ENCODE measurements at places on chromosomes 13 and 19.

- no peak for DNase-seq
Measured at GRCh38 chr19:2194513-2195078, 30.9 kb downstream of the DOT1L start.

DNA sequence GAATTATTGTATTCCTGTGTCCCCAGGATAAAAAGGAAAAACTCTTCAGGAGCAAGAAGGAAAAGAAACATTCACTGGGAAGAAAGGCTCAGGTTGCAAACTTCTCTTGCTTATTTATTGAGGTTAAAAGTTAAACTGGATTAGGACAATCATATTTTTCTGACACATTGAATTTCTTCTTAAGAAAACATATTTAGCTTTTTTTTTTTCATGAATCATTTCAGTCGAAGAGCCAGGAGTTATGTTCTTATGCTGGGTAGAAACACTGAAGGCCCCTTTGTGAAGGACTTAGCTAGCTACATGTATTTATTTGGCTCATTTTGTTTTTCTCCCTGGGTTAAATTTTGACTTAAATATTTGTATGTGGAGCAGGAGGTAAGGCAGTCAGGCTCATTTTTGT, 434.0 kb downstream of the KLF5 start:
- DNase-seq: no peak

- no peak for DNase-seq
Measured at GRCh38 chr13:25928941-25929505, 122.8 kb downstream of the SHISA2 start.

DNA sequence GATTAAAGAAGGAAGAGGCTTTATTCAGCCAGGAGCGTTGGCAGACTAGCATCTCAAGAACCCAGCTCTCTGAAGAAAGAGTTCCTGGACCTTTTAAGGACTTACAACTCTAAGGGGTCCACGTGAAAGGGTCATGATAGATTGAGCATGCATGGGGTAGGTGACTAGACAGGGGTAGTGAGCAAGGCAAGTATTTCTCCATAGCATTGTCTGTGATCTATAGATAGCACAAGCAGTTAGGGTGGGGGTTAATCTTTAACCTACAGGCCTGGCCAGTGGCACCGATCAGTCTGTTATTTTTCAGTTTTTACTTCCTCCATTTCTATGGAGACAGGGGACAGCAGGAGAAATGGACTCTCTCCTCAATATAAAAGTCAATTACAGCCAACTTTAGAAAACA, 983.7 kb downstream of the SLITRK1 start:
- no peak for DNase-seq

- no peak for DNase-seq
Measured at GRCh38 chr13:102020611-102021216, 381.1 kb downstream of the FGF14 start.

GRCh38 chr13:56528040-56528790, 612.5 kb upstream of the PRR20A start:
- no peak for DNase-seq

DNA sequence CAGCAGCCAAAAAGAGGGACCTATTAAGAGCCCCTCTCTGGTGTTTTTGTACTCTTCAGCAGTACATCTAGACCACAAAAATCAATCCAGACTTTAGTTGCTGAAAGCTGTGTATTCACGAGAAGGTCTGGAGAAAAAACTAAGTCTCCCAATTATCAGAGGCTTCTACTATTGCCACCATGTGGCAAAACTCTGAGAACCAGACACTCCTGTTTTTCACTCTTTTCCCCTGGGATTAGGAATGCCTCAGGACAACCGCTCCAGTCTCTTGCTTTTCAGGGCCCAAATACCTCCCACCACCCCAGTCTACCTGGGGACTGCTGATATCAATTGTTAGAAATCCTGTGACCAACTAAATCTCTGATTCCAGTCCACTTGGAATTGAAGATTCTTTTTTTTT, 30.1 kb upstream of the OBI1 start:
- no peak for DNase-seq

DNA sequence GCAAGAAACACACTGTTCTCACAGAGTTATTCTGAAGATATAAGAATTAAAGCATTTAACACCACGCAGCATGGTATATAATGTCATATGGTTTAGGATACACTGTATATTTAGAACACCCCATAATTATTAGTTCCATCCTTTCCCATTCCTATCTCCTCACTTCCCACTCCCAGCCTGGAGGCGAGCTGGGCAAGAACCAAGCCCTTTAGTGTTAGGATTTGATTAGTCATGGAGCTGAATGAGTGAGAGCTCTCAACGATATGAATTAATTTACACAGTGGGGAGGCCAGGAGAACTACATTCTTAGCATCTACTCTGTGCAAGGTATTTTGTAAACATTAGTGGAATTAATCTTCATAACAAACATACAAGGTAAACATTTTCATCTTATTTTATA, 934.3 kb downstream of the DIAPH3 start:
- no peak for DNase-seq

- DNase-seq: no peak
Measured at GRCh38 chr13:33550885-33551284, 265.3 kb upstream of the STARD13 start.

DNA sequence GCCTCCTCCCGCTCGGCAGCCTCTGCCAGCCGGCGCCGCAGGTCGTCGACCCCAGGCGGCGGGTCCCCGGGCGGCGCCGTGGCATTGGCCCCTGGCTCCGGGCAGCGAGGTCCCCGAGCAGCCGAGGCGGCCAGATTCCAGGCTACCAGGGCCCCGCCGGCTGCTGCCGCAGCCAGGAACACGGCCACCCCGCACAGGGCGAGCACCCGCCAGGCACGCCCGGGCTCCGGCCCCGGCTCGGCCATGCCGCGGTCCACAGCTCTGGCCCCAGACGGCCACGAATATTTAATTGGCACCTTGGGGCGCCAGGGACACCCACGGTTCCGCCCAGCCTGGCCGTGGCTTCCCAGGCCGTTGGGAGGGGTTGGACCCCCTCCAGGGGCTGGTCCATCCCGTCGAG, at the start of gene CCDC194:
CCDC194 (minus strand) TSS at position 283 of the 400 bp plus-strand sequence; CDS start at position 245, 38 bp downstream.
- no peak for DNase-seq

- no peak for DNase-seq
Measured at GRCh38 chr19:4891066-4891465, 11.6 kb downstream of the ARRDC5 start.

- DNase-seq: no peak
Measured at GRCh38 chr19:43589277-43589676, 6.7 kb downstream of the IRGQ start.

DNA sequence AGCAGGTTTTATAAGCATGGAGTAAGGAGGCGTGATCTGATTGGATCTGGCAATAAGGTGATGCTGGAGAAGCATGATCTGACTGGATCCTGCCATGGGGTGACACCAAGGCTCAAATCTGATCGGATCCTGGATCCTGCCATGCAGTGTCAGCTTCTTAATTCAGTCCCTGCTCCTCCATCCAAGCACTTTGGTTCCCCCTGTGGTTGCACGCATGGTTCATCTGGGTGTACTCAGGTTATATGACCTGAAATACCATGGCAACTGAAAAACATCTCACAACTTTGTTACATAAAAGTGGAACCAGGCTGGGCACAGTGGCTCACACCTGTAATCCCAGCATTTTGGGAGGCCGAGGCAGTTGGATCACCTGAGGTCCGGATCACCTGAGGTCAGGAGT, 17.6 kb upstream of the KLK4 start:
- DNase-seq: no peak

- no peak for DNase-seq
Measured at GRCh38 chr13:71879129-71879535, 12.1 kb upstream of the DACH1 start.

GRCh38 chr19:48392860-48393558, 459 bp upstream of the GRIN2D start:
- DNase-seq: no peak

DNA sequence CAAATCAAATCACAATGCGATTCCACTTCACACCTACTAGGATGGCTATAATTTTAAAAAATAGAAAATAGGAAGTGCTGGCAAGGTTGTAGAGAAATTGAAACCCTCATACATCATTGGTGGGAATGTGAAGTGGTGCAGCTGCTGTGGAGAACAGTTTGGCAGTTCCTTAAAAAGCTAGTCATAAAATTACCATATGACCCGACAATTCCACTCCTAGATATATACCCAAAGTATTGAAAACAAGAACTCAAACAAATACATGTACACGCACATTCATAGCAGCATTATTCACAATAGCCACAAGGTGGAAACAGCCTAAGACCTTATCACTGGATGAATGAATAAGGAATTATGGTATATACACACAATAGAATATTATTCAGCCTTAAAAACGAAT, 12.0 kb downstream of the HMGB1 start:
- DNase-seq: no peak

- no peak for DNase-seq
Measured at GRCh38 chr19:18130523-18131242, 22.3 kb upstream of the PIK3R2 start.

GRCh38 chr19:51084505-51084904, 1.8 kb upstream of the KLK14 start:
- no peak for DNase-seq

- no peak for DNase-seq
Measured at GRCh38 chr13:42259515-42259914, 12.4 kb upstream of the AKAP11 start.
